Stimulated activated CD4-positive, alpha-beta T cell treated with anti-CD3 and anti-CD28 coated beads, Interleukin-2, amount 100 ng/mL, for 4 hours (primary cell): ENCODE measurements at places on chromosomes 6 and 20.

GRCh38 chr6:55569638-55570037, 9.4 kb downstream of the HMGCLL1 start:
- DNase-seq = no peak

GRCh38 chr6:107032051-107032450, 4.1 kb downstream of the MTRES1 start:
- no peak for DNase-seq

GRCh38 chr6:90720404-90720803, 133.5 kb upstream of the MAP3K7 start:
- no peak for DNase-seq

- DNase-seq = no peak
Observed at GRCh38 chr6:82955841-82956240, 109.8 kb downstream of the UBE3D start.
